Fibroblast of mammary gland (primary cell): ENCODE measurements at places on chromosomes 6 and 20.
A peak's percentile ranks its signal among the peaks of the same experiment; 100 is the strongest.

- peak; percentile 88 for DNase-seq
Measured at GRCh38 chr6:149855040-149855654, 9.0 kb downstream of the LRP11 start.

DNA sequence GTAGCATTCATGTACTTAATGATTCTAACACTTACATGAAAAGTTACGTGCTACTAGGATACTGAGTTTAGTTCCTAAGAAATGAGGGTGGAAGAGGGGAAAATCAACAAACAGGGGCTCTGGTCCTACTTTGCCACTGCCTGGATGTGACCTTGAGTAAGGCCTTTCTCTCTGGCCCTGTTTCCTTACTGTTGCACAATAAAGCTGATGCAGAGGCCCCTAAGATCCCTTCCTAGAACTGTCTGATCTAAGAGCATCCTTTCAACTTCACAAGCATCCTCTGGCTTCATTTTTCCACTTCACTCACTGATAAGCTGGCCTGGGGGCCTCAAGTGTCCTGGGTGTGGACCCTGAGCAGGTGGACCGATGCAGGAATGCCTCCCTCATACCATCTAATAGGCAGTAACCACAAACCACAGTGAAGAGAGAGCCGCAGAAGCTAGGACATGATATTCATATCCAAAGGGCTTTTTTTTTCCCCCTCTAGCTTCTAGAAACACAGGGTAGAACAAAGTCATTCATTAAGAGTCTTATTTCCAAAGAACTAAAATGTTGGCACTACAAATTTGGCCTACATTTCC, 21.6 kb downstream of the FKBP1A start:
- DNase-seq: peak; percentile 60

DNA sequence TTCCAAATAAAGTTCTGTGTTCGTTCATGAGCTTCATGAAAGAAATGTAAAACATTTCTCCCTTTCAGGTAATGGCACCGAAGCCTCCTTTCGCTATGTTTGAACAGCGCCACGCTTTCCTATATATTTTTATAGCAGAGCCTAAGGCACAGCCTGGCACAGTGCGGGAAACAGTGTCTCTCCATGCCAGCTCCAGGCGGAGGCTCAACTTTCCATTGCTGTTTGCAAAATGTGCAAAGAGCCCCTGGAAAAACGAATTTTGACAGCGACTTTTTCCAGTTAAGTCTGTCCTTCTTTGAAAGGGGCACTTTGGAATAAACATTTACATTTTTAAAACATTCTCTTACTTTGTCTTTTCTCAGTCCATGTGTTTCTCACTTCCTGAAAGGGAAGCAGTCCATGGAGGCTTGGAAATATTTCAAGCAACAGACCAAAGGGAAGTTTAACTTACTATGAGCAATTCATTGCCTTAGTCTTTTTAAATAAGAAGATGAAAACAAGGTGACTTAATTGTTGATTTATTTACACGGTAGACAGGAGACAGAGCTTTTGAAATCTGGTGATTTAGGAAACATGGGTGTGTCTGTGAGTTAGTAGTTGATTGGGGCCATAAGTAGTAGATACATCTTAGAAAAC, 769 bp downstream of the CCN6 start:
- no peak for DNase-seq

GRCh38 chr6:33868141-33868540, 64.3 kb upstream of the MLN start:
- no peak for DNase-seq

GRCh38 chr6:169866140-169866534, 114.7 kb downstream of the ERMARD start:
- DNase-seq: no peak
